Activated T-helper 1 cell treated with anti-CD3 and anti-CD28 coated beads, Interleukin-12 subunit alpha, Interleukin-12 subunit beta, Interleukin-2, Interleukin-4 antibody, amounts not matched to agents 30 ng/mL and 10 ng/mL and 1 ng/mL, durations not matched to agents 14 hours and 24 hours and 36 hours (primary cell): ENCODE measurements at places on chromosomes 5 and 9. TPM values are rescaled to one million over a fixed set of nuclear protein-coding genes. Genes with fewer than 3 reads are reported as not detected.

- DNase-seq: no peak
Measured at GRCh38 chr5:25255128-25255527, 610.4 kb upstream of the CDH10 start.

GRCh38 chr9:137975527-137975913 lies 97.9 kb downstream of the CACNA1B start:
- DNase-seq: no peak

- no peak for DNase-seq
Measured at GRCh38 chr5:151676314-151676712, 10.4 kb downstream of the SPARC start.

DNA sequence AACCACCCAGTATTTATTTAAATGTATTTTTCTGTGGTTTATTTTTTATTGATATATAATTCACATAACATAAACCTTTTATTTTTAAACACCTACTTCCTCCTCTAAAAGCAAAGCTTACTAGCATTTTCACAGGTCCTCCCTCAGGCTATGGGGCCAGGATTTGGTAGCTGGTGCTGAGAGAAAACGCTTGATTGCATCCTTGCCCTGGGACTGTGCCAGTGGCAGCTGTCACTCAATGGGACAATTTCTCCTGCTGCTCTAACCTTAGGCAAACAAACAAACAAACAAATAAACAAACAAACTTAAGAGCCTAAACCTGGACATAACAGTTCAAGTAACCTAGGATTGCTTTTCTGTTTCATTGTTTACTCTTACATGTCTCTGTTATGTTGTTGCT lies 102.7 kb downstream of the FOCAD start:
- DNase-seq: no peak

- no peak for DNase-seq
Measured at GRCh38 chr5:22985446-22985845, 132.3 kb upstream of the CDH12 start.

GRCh38 chr5:154794525-154795234 lies 39.5 kb downstream of the LARP1 start:
- DNase-seq: no peak

The PCA3 gene
- not detected in 2 replicates for total RNA-seq

The SPINK5 gene
- not detected in 2 replicates for total RNA-seq
